ENCODE measurements at places on chromosomes 11 and 22.
A peak's percentile ranks its signal among the peaks of the same experiment; 100 is the strongest.

GRCh38 chr11:1838077-1838425 lies 730 bp upstream of the TNNI2 start:
- no peak for DNase-seq

GRCh38 chr11:22190827-22191463 lies 1.9 kb upstream of the ANO5 start:
- DNase-seq: no peak

- no peak for DNase-seq
Observed at GRCh38 chr11:95732930-95733602, 56.5 kb downstream of the FAM76B start.

GRCh38 chr11:122910775-122911174 lies 28.2 kb downstream of the JHY start:
- DNase-seq: no peak

DNA sequence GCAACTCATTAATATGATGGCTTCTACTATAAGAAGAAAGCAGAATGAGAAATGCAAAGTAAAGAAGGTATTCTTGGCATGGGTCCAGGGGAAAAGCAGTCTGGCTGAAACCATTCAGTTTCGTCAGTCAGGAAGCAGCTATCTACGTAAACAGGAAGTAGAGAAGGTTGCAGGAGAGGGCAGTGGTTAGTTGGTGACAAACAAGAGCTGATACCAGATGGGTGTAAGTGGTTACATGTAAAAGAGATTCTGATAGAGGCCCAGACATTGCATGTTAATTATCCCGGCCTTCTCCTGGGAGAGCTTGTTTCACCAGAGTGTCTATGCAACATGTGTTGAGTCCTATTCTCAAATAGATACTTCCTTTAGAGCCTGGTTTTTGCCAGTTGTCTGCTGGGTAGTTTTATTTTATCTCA lies 58.4 kb upstream of the PSMA1 start:
- peak; percentile 26 for DNase-seq

- no peak for DNase-seq
Observed at GRCh38 chr22:20641198-20641892, 132.6 kb upstream of the SERPIND1 start.

GRCh38 chr11:104175769-104176168 lies 11.8 kb upstream of the PDGFD start:
- DNase-seq: no peak

DNA sequence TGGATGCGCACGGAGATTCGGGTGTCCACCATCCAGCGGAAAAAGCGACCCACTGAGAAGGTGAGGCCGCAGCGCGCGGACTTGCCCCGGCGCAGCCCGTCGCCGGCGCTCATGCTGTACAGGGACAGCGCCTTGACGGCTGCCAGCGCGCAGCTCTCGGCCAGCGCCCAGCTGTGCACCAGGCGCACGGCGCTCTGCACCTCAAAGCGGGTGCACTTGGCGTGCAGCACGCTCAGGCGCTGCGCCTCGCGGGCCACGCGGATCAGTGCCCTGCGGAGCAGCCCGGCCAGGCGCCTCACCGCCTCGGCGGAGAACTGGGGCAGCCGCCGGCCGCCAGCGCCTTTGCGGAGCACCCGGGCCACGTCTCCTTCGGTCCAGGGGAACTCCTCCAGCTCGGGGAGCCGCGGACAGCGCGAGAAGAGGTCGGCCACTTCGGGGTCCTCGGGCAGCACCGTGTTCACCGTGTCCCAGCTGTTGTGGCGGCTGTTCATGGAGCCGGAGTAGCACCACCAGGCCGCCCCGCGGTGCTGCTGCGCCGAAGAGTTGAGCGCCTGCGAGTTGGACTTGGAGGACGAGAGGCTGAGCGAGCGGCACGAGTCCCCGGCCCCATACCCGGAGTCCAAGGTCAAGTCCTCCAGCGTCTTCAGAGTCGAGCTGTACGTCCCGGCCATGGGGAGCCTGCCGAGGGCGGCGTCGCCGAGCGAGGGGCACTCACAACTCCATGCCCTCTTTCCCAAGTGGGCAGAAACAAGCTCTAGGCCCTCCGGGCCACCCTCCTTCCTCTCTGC lies 703 bp downstream of the ABTB2 start:
- DNase-seq: peak; percentile 43

GRCh38 chr22:50732681-50733080 lies 5.3 kb upstream of the ACR start:
- no peak for DNase-seq

DNA sequence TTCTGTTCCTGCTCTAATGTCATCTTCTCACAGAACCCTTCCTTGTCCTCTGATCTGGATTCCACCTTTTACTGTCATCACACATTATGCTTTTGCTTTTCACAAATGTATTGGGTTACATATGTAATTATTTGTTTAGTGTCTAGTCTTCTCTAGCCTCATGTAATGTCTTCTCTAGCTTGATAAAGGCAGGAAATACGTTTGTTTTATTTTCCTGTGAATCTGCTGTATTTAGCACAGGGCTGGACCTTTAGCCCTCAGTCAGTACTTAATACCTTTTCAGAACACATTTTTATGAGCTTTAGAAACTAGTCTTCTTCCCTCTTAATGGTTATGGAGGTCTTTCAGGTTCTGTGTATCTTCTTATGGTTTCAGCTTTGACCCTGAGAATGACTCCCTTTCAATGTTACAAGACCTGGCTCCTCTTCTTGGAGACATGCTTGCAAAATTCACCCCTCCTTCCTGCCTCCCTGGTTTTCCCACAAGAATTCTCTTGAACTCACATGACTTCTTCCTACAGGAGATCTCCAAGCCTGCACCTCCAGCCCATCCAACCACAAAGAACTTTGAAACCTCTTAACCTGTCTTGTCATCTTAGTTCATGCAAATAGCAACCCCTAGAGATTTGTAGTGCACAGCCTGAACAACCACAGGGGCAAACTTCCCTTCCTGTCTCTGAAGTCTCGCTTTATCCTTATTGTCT lies 132.7 kb upstream of the DDI1 start:
- DNase-seq: no peak

DNA sequence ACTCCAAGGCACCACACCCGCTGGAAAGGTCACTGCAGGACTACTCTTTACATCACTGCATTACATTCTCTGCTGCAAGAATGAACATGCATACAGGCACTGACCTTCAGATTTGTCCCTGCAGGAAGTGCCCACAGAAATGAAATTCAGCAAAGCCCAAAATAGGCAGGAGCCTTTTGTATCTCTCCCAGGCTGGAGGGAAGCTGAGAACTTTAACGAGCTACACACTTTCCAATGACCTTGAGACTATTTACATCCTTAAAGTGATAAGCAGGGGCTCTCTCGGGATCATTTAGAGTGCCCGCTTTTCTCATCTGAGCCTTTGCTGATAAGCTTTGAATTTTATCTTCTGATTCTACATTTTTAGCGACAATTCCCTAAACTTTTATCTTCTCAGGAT lies 12.5 kb downstream of the FEZ1 start:
- DNase-seq: no peak

- DNase-seq: peak; percentile 73
Observed at GRCh38 chr11:62508336-62509058, 38.1 kb downstream of the AHNAK start.

GRCh38 chr11:69665669-69666068 lies 9.5 kb downstream of the LTO1 start:
- DNase-seq: no peak

DNA sequence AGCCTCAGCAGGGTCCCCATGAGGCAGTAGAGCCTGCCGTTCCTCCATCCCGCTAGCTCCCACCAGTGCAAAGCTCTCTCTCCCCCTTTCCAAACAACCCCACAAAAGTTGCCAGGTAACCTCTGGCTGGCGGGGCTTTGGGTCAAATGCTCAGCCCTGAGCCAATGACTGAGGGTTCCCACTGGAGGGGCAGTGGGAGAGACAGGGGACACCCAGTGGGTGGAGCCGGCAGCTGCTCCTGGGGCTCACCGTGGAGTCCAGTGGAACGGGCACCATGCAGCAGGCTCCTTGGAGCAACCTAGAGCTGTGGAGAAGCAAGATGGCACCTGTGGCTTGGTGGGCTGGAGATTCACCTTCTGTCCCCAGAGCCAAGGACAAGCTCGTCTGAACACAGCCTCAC lies 25.0 kb upstream of the PPARA start:
- DNase-seq: no peak

DNA sequence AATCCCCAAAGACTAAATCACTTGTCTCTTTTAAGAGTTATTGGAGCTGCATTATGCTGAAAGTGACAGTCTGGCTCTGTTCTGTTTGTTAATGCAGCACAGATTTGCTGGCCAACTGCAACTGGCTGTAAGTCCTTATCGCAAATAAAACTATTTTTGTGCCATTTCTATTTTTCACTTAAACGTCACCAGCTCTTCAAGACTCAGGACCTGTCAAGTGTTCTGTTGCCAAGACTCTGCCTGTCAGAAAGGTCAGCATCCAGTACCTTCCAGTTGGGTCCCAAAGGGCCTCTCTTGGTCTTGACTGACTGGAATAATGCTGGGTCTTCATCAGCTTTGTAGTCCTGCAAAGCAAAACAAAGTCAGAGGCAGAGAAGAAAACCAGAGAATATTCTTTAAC lies 45.6 kb downstream of the PITPNB start:
- DNase-seq: no peak

DNA sequence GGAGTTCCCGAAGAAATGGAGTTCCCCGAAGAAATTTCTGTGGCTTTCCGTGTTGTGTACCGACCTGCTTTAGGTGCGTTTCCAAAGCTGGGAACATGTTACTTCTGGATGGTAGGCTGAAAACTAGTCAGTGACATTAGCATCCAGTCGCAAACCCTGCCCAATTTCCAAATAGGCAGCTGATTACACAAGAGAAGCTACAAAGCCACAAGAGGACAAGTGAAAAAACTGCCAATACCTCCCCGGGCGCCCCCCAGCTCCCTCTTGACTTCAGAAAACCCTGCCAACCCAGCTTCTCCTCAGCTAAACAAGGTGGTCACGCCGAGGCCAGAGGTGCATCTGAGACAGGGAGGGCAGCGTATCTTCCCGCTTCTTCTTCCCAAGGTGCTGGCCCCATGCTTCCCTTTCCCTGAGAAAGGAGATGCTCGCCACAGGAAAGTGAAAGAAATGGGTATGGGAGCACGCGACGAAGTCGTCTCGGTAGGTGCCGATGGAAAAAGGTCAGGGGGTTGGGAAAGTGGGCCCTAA lies 551 bp downstream of the AGBL2 start:
- DNase-seq: no peak

GRCh38 chr22:40855071-40855978 lies 1.1 kb downstream of the ST13 start:
- no peak for DNase-seq

DNA sequence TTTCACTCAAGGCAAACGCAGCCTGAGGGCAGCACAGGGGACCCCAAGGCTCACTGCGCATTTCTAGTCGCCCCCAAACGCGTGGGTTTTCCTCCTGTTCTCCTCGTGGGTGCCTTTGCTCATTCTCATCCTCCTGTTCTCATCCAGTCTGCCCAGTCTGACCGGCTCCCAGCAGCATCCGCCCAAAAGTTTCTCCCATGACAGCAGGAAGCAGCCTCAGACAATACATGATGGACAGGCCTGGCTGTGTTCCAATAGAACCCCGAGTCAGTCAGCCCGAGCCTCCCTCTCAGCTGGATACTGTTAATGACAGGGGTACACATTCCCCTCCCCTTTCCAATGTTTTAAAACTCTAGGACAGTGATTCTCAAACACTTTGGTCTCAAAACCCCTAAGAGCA lies 22.5 kb upstream of the KRTAP5-7 start:
- DNase-seq: no peak

DNA sequence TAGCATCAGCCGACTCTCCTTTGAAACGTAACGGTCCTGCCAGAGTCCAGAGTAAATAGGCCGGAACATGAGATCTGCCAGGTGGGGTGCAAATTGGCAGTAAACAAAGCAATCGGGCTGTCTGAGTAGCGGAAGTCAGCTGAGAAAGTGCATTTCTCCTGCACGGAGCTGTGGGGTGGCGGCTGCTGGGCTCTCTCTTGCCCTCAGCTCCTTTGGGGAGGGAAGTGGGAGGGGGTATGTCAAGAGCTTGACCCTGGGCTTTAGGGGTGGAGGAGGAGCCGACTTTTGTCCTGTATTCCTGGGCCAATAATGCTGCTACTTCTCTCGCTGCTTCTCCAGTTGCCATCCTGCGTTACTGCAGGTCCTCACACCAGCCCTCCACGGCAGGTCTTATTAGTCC lies 11.6 kb downstream of the GRIK4 start:
- no peak for DNase-seq

DNA sequence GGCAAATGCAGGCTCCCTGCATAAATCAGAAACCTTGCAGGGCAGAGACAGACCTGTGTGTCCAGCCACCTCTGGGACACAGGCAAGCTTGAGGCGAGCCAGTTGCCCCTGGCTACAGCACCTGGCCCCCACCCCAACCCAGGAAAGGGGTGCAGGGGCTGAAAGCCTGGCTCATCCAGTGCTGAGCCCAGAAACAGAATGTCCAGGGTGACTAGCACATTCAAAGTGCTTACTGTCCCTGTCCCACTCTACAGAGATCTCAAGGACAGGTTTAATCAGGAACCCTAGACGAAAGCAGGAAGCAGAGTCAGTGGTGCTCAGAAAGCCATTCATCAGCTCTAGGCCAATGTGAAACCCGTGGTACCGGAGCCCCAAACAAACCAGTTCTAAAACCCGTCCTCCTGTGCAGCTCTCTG lies 31.9 kb downstream of the PLEKHA7 start:
- no peak for DNase-seq

- DNase-seq: no peak
Observed at GRCh38 chr11:68927280-68928135, 23.8 kb downstream of the IGHMBP2 start.

DNA sequence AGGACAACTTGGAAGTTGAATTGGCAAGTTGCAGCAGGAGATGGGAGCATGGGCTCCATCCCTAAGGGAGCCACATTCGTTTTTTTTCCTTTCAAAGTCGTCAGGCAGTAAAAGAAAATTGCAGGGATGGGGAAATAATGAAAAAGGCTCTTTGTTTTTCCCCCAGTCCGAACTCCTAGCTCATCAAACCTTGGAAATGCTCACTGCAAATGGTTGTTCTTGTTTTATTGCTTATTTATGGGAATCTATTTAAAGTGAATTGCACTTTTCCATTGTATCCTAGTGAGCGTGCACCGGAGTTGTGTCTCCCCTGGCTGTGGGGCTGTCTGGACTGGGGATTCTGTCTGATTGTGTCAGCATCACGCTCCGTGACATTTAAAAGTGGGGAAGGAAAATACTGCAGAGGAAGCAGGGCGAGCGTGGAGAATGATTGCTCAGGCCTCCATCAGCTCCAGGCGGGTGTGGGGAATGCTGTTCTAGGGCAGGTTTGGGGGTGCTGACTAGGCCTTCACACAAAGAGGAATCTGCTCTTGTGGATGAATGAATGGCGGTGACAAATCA lies 306.4 kb downstream of the KIRREL3 start:
- no peak for DNase-seq

GRCh38 chr11:116678887-116679286 lies 93.9 kb downstream of the BUD13 start:
- no peak for DNase-seq

GRCh38 chr22:26702906-26703830 lies 45.8 kb downstream of the MIAT start:
- no peak for DNase-seq

DNA sequence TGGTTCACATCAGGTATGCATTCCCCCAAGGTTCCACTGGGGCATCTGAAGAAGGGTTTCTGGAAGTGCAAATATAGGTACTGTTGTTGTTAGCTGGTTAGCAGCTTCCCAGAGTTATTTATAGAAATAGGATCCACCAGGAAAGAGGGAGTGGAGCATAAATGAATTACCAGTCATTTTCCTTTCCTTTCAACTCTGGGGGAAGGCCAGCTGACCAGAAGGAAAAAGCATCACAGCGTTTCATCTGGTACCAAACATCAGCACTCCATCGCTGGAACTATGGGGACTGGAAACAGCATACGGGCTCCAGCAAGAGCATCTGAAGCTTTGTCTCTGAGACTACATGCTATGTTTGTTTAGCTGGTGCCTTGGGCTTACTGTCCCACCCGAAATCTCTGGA lies 378.2 kb upstream of the NARS2 start:
- DNase-seq: no peak
